SK-N-SH (cell line): ENCODE measurements at places on chromosomes 4 and X. TPM values are rescaled to one million over a fixed set of nuclear protein-coding genes. Genes with fewer than 3 reads are reported as not detected.
A peak's percentile ranks its signal among the peaks of the same experiment; 100 is the strongest.

Gene RHOH
- not detected in 2 replicates for polyA plus RNA-seq

Gene PABPC5
- polyA plus RNA-seq = 0.31 and 0.55 TPM in 2 replicates

DNA sequence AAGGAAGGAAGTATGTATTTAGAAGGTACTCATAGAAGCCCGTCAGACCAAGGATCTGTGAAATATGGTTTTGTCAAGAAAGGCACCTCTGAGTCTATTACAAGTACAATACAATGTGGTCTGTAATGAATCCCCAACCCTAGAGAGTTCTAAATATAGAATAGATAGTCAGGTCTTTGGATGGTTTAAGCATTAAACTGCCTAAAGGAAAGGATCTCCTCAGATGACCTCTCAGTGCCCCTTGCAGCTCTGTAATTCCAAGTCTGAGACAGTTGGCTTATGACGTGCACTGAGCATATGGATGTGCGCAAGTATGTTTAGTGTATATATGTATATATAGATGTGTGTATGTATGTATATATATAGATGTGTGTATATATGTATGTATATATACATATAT is 62.0 kb downstream of the CCSER1 start:
- no peak for DNase-seq
- peaks cover 2% of the 10 kb centered on the region for H3K4me1 ChIP-seq
- H3K36me3 ChIP-seq = no peaks in the 10 kb centered on the region
- H3K4me3 ChIP-seq = no peak overlapping the region
- no peaks in the 10 kb centered on the region for H3K27me3 ChIP-seq

DNA sequence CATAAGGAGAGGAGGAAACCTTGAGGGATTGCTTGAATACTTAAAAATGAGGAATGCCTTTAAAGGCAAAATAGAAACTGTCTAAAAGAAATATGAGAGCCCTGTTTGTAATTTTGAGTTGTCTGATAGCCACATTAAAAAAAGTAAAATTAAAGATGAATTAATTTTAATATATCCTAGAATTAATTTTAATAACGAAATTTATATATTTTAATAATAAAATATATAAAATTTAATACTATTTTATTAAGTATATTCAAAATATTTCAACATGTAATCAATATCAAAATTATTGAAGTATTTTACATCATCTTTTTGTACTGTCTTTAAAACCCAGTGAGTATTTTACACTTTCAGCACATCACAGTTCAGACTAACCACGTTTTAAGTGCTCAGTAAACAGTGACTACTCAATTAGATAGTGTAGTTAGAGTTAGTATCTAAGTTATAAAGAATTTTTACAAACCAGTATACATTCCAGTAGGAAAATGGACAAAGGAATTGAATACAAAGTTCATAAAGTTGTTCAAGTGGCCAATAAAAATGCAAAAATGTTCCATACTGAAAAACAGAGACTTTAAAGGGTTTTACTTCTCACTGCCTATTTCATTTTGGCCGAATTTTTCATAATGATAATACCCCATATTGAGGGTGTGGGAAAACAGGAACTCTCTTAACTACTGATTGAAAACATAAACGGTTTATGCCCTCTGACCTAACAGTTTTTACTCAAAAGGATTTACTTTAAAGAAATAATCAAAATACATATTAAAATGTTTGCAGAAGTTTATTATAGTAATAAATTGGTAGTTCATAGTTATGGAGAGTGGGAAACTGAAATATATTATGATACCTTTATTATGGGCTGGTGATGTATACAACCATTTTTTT is 2.9 kb downstream of the SLC30A9 start:
- H3K4me1 ChIP-seq = peaks cover 17% of the 10 kb centered on the region
- H3K36me3 ChIP-seq = peaks cover 6% of the 10 kb centered on the region; the same call in 1 of the 2 replicates

Gene RAB28
- polyA plus RNA-seq = 10.5 and 14.8 TPM in 2 replicates

- H3K27ac ChIP-seq = no peak overlapping the region
- DNase-seq = no peak
- no peak overlapping the region for H3K4me3 ChIP-seq
- H3K27me3 ChIP-seq = no peaks in the 10 kb centered on the region
Measured at GRCh38 chr4:40176602-40177001, 20.2 kb upstream of the RHOH start.

Gene RRH
- polyA plus RNA-seq = 0.05 and 0.10 TPM in 2 replicates

GRCh38 chrX:10533696-10534365 is 86.6 kb downstream of the MID1 start:
- no peaks in the 10 kb centered on the region for H3K4me1 ChIP-seq
- H3K4me3 ChIP-seq = no peak overlapping the region
- peak overlapping the region; percentile 64 for H3K27ac ChIP-seq
- DNase-seq = peak; percentile 22
- no peaks in the 10 kb centered on the region for H3K27me3 ChIP-seq

DNA sequence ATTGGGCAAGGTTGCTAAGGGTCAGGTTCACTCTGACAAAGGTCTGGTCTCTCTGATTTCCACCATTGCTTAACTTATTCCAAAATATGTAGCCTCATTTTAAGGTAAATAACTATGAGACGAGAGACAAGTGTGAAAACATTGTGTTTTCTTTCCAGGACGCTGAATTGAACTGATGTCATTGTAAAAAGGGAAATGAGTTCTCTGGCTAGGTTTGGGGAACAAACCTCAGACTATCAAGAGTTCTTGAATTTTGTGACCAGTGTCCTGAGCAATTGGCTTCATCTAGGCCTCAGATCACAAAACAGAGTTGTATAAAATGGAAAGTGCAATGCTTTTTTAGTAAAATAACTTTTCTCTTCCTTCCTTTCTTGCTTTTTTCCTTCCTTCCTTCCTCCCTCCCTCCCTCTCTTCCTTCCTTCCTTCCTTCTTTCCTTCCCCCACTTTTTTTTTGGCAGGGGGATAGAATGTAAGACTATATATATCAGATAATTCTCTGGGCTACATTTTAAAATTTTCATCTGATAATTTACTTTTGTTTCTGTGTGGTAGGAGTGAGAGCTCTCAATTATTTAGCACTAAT is 30.8 kb upstream of the CXCL8 start:
- peak overlapping the region; percentile 98 for H3K27ac ChIP-seq
- no peaks in the 10 kb centered on the region for H3K27me3 ChIP-seq
- peaks cover 30% of the 10 kb centered on the region for H3K4me1 ChIP-seq
- H3K4me3 ChIP-seq = no peak overlapping the region
- H3K36me3 ChIP-seq = no peaks in the 10 kb centered on the region
- no peak for DNase-seq

Gene OPHN1
- 1.3 and 1.7 TPM in 2 replicates for polyA plus RNA-seq

GRCh38 chrX:21929209-21929608 is 11.3 kb upstream of the SMS start:
- H3K4me3 ChIP-seq = no peak overlapping the region
- peaks cover 21% of the 10 kb centered on the region; the same call in 1 of the 2 replicates for H3K4me1 ChIP-seq
- H3K36me3 ChIP-seq = no peaks in the 10 kb centered on the region
- H3K27ac ChIP-seq = no peak overlapping the region
- DNase-seq = no peak
- no peaks in the 10 kb centered on the region for H3K27me3 ChIP-seq

DNA sequence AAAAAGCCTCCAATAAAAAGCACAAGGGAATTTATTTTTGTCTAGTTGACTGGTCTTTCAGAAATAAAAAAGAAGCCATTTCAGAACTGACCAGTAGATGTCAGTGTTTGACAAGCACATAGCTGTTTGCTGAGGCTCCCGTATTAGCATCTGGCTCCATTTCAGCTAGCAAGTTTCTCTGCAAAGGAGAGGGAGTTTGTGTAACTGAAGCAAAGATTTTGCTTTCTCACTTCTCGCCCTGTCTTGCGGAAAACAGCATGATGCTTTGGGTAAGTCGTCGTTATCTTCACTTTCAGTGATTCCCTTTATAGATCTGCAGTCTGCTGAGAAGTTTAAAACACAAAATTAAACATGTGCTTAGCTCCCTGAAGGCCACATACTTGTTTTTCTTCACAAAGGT is 85.5 kb downstream of the CT47B1 start:
- H3K27ac ChIP-seq = no peak overlapping the region
- no peaks in the 10 kb centered on the region for H3K27me3 ChIP-seq
- H3K4me3 ChIP-seq = no peak overlapping the region
- no peaks in the 10 kb centered on the region for H3K4me1 ChIP-seq

DNA sequence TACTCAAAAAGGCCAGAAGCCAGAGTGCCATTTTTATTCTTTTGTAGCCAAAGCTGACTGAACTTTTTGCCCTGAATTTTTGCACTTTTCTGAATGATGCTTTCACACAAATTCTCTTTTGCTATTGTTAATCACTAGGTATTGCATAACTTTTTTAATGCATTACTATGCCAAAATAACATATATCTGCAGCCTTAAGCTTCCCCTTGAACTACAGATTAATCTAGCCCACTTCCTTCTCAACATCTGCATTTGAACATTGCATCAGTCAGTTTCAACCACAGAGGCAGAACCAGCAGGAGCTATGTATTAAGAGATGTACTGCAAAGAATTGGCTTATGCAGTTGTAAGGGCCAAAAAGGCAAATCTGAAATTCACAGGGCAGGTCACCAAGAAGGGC is 197.6 kb upstream of the GYPA start:
- H3K27ac ChIP-seq = no peak overlapping the region
- no peaks in the 10 kb centered on the region for H3K4me1 ChIP-seq
- no peak for DNase-seq
- no peaks in the 10 kb centered on the region for H3K36me3 ChIP-seq
- no peak overlapping the region for H3K4me3 ChIP-seq

DNA sequence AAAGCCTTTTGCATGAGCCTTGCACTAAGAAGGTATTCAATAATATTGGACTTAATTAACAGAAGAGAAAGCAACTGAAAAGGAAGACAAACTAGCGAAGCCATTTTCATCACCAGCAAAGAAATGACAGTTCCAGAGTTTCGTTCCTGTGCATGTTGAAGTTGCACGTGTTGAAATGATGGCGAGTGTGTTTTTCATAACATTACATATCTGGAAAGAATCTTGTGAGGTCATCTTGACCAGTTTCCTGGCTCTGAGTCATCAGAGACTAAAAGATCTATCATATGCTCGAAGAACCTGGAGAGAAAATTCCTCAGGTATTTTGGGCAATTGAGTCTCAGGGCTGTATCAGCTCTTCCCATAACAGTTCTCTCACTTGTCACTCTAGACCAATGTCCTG is 106.2 kb upstream of the MAML3 start:
- no peak overlapping the region for H3K27ac ChIP-seq
- H3K36me3 ChIP-seq = no peaks in the 10 kb centered on the region
- DNase-seq = no peak
- H3K4me1 ChIP-seq = peaks cover 15% of the 10 kb centered on the region
- no peaks in the 10 kb centered on the region for H3K27me3 ChIP-seq

DNA sequence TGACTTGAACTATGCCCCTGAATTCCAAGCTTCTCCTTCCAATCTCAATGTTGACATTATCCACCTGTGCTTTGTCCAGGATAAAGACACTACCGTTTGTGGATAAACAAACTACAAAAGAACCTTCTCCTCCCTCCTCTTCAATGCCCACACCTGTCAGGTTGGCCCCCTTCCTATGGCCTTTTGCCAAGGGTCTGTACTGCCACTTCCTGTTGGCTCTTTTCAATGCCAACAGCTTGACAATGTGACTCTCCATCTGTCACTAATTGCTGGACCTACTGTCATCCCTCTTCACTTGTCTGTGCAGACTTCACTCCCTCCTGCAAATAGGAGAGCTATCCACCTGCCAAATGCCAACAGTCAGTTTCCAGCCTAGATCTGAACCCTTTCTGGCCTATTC is 35.8 kb upstream of the MID1 start:
- H3K36me3 ChIP-seq = no peaks in the 10 kb centered on the region
- no peaks in the 10 kb centered on the region for H3K27me3 ChIP-seq
- H3K4me3 ChIP-seq = no peak overlapping the region
- H3K27ac ChIP-seq = no peak overlapping the region
- H3K4me1 ChIP-seq = no peaks in the 10 kb centered on the region

- DNase-seq = no peak
- H3K27me3 ChIP-seq = no peaks in the 10 kb centered on the region
- no peak overlapping the region for H3K27ac ChIP-seq
- no peaks in the 10 kb centered on the region for H3K4me1 ChIP-seq
- H3K4me3 ChIP-seq = no peak overlapping the region
- H3K36me3 ChIP-seq = no peaks in the 10 kb centered on the region
Measured at GRCh38 chrX:2177541-2177940, 323.2 kb downstream of the DHRSX start.
